ENCODE measurements at places on chromosomes 3 and 15.

- no peak for DNase-seq
Measured at GRCh38 chr3:70527026-70527425, 214.6 kb upstream of the MDFIC2 start.

DNA sequence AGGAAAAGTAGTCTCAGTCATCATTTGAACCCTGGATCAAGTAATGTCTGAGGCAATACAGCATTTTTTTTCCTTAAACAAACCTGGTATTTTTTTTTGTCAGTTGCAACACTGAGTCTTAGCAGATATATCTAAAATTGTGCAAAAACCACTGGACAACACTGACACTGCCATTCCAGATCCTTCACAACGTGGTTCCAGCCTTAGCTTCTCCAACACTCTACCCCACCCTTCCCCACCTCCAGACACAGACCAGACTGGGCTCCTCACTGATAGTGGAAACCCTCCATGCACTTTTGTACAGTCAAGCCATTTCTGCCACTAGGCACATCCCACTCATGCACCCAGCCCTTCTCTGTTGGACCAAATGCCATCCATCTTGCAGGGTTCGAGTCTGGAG, 199.6 kb upstream of the CTNNB1 start:
- DNase-seq = no peak

GRCh38 chr3:112572701-112573100, 10.9 kb downstream of the SLC35A5 start:
- DNase-seq = no peak

GRCh38 chr15:101439285-101439919, 50.1 kb downstream of the PCSK6 start:
- no peak for DNase-seq

- no peak for DNase-seq
Measured at GRCh38 chr15:93070132-93070531, 18.9 kb downstream of the RGMA start.

DNA sequence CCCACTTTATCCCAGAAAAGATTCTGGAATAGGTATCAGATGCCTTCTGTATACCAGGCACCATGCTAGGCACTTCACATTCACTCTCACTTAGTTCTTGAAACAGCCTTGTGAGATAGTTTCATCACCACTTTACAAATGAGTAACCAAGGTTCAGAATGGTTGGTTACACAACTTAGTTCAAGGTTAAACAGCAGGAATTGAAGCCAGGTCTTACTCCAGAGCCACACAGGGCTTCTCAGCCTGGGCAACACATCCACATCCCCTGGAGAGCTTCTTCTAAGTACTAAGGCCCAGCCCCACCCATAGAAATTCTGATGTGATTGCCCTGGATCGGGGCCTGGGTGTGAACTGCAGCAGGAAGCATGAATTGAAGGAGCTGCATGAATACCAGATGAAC, 18.6 kb downstream of the WHAMM start:
- DNase-seq = no peak

DNA sequence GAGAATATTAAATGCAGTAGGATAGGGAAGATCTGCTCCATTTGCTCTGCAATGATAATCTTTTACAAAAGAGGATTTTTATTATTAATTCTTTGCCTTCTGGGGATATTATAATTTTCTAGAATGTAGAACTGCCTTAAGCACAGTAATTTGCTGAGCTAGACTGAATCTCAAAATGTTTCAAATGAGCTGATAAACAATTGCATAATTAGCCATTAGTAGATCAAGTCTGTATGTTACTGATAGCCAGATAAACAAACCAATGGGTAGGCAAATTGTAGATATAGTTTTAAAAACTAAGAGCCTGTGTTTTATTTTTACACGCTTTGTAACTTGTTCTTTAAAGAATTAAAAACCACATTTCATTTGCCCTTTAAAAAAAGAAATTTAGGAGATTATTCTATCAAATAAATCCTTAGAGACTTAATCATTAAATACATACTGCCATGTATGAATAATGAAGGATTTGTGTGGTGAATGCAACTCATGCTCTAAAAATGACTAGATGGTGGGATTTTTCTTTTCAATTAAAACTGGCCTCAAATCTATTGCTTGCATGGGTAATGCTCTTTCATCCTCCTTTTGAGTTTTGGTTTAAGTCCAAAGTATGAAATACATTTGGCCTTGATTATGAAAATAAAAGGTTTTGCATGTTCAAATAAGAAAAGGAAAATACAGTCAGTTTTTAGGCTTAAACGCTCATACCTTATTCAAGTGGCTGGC, 32.6 kb upstream of the NANOGP8 start:
- no peak for DNase-seq

GRCh38 chr3:112472691-112473090, 26.6 kb downstream of the BTLA start:
- no peak for DNase-seq

DNA sequence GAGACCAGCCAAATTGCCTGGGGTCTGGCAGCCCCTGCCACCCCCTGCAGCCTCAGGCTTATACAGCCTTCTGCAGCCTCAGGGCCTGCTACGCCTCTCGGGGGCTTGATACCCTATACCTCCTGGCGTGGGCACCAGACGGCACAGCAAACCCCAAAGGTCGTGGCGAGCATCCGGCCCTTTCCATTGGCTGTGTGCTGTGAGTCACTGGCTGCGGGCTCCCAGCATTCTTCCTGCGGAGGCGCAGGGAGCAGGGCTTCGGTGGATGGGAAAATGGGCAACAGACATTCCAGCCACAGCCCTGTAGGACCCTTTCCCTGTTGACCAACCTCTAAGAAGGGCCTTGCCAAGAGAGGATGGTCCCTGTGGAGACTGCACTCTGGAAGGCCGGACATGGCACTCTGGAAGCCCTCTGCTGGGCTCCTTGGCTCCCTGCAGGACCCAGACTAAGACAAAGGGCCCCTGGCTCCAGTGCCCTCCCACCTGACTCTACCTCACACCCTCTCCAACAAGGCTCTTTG, 59.6 kb downstream of the ITGA11 start:
- DNase-seq = peak; percentile 40

GRCh38 chr15:31458596-31459399, 132.2 kb downstream of the KLF13 start:
- no peak for DNase-seq

GRCh38 chr3:37050282-37050681, 57.0 kb downstream of the MLH1 start:
- no peak for DNase-seq

GRCh38 chr3:61912158-61912557, 350.8 kb downstream of the PTPRG start:
- no peak for DNase-seq

DNA sequence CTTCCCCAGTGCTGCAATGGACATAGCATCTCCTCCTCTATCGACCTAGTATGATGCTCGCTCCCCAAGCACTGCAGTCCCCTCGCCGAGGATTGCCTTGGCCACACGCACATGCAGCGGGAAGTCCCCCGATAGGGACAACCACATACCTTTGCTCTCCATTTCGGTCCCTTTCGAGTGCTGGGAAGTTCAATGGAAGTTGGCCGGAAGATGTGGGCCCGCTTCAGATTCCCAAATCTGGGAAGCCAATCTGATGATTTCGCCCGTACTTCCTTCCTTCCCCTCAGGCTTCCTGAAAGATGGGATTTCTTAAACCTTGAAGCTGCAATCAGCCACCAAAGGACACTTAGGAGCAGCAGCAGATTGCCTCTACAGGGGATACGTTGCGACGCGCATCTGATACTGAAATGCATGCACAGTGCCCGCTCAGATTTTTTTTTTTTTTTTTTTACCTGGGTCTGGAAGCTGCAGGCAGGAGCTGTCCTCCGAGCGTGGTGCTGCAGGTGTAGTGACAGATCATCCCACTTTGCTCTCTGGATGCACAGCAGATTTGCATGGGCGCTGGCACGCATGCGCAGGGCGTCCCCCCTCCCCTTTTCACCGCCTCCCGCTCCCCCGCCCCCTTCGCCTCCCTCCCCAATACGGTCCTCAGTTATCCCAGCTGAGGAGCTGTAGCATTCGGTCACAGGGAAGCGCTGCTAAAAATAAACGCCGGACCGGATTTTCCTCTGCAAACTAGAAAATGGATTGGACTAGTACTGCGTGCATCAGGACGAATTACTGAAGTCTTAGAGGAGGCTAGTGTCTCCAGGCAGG, at the start of gene FGF12:
Gene FGF12 (minus strand): TSS at position 510 of the 816 bp plus-strand sequence.
- peak; percentile 26 for DNase-seq

- DNase-seq = no peak
Measured at GRCh38 chr3:25339225-25339624, 88.8 kb upstream of the RARB start.

DNA sequence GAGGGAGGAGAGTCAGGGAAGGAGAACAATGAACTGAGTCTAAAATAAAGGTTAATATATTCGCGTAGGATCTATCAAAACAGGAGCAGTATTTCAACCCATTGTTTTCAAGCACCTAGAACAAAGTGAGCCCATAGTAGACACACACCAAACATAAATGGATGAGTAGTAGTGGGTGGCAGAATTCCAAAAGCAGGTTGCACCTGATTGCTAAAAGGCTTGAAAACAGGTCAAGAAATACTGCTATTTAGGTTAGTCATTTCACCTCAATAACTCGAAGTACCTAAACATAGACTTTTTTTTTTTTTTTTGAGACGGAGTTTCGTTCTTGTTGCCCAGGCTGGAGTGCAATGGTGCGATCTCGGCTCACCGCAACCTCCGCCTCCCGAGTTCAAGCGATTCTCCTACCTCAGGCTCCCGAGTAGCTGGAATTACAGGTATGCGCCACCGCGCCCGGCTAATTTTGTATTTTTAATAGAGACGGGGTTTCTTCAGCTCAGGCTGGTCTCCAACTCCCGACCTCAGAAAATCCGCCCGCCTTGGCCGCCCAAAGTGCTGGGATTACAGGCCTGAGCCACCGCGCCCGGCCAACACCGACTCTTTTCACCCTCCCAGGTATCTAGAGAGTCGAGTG, 855 bp upstream of the ABHD5 start:
- no peak for DNase-seq

DNA sequence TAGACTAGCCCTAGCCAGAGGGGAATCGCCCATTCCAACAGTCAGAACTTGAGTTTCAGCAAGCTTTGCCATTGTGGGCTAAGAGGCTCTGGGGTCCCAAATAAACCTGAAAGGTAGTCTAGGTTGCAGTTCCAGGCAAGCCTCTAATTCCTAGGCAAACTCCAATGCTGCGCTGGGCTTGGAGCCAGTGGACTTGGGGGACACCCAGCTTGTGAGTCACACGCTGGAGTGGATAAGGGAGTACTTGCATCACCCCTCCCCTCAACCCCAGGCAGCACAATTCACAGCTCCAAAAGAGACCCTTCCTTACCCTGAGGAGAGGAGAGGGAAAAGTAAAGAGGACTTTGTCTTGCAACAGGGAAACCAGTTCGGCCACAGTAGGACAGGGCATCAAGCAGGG, 105.2 kb upstream of the DPPA4 start:
- DNase-seq = no peak

- no peak for DNase-seq
Measured at GRCh38 chr3:198079771-198080520, 119.9 kb downstream of the LMLN start.

- DNase-seq = no peak
Measured at GRCh38 chr3:177624528-177625495, 427.5 kb upstream of the TBL1XR1 start.

DNA sequence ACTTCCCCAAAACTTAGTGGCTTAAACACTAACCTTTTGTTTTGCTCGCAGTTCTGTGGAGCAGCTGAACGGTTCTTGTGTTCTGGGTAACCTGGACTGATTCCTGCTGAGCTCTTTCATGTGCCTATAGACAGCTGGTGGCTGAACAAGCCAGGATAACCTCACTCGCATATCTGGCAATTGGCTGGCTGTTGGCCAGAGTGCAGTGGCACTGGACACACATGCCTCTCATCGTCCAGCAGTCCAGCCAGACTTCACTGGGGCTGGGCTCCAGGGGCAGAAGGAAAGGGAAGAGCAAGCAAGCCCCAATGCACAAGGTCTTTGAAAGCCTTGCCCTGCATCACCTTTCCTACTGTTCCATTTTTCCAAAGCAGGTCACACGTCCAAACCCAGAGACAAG, 53.6 kb upstream of the GATA2 start:
- DNase-seq = no peak

- no peak for DNase-seq
Measured at GRCh38 chr3:61118830-61119229, 132.4 kb downstream of the FHIT start.

DNA sequence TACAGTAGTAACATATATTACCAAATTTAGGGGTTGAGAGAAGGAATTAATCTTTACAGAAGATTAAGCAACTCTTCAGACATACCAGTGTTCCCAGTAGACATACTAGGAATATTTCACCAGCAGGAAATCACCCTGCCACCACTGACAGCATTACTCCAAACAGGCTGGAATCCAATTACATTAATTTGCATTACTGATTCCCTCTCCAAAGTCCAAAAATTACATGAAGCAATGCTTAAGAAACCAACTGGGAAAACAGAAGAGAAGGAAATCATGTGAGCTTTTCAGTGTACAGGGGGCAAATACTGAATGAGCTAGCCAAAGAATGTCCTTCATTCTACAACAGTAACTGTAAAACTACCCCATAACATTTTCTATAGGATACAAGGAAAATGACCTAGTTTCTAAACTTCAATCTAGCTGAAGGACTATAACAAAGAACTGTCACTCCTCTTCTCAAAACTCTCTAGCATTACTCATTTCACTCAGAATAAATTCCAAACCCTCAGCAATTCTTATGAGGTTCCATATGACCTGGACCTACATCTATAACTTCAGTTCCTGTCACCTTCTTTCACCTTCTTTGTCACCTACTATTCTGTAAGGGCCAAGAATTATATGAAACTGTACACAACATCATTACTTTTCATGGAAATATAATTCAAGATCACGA, 72.7 kb downstream of the INO80 start:
- DNase-seq = no peak

GRCh38 chr3:27385504-27385903, 16.3 kb upstream of the NEK10 start:
- no peak for DNase-seq

DNA sequence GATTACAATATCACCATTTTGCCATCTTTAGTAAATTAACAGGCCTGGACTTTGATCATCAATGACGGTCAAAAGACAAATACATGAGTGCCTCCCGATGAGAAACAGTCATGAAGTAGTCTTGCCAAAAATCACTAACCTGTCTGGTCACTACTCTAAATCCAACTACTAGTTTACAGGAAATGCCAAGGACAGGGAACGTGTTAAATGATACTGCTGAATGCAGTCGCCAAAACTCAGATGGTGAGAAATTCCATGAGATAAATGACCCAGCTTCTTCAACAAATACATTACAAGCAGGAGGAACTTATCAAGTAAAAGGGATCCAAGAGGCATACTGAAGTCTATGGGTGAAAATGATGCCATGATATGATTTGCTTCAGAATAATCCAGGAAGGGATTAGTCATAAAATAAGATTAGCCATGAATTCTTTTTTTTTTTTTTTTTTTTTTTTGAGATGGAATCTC, 35.8 kb upstream of the ATP13A3 start:
- no peak for DNase-seq

All from 8988T (cell line).